ENCODE measurements at places on chromosomes 6 and 20.

DNA sequence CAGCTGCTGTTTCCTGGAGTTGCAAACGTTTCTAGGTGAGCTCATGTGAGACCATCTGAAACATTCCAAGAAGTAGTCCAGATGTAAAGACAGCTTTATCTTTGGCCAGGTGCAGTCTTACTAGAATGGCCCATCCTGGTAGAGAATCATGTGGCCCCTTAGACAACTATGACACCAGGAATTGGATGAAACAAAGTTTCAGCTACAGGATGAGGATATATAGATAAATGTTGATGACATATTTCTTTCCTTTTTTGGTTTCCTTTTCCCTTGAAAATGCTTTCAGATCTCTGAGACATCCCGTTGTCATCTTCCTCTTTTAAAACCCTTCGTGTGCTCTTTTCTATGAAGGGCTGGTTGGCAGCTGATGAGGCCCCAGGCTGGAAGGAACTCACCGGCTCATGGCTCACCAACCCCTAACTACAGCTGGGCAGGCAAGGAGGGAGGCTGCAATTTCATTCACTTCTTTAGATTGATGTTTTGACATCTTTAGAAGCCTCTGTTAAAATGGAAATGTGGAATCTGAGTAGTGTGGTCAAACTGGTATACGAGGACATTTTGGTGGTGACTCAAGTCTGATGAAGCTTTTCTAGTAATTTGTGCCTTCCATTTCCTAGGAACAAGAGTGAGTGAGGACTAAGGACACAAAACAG, 167.9 kb upstream of the TNFAIP3 start:
- DNase-seq, result no peak

- DNase-seq, result no peak
These were observed 43.8 kb upstream of the DYNLRB1 start for GRCh38 chr20:34472246-34472925.

DNA sequence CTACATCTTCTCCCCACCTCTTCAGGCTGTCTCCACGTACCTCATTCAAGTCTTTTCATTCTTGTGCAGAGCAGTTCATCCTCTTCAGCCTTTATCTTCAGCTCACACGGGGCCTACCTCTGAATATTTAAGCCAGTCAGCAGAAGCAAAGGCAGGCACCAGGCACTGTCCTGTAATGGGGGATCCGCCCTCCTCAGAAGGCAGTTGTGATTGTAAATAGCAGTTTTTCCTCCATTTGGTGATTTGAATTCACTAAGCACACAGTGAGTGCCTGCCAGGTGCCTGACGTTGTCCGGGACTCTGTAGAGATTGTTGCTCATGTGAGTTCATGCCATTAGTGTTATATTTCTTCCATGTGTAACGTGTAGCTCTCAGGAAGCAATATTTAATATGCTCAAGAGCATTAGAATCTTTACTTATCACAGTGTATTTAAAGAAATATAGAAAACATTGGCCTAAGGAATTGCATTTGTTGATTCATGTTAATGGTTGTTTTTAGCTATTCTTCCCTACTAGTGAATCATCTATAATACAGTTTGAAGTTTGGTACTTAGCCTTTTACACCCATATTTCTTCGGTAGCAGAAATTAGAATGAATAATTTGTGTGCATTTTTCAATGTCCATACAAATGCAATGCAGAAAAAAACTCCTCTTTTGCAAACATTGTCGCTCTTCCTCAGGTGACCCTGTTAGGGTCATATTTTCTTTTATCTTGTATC, 17.9 kb downstream of the BPHL start:
- DNase-seq, result no peak

GRCh38 chr6:32854376-32855178, 585 bp downstream of the PSMB9 start:
- no peak for DNase-seq

DNA sequence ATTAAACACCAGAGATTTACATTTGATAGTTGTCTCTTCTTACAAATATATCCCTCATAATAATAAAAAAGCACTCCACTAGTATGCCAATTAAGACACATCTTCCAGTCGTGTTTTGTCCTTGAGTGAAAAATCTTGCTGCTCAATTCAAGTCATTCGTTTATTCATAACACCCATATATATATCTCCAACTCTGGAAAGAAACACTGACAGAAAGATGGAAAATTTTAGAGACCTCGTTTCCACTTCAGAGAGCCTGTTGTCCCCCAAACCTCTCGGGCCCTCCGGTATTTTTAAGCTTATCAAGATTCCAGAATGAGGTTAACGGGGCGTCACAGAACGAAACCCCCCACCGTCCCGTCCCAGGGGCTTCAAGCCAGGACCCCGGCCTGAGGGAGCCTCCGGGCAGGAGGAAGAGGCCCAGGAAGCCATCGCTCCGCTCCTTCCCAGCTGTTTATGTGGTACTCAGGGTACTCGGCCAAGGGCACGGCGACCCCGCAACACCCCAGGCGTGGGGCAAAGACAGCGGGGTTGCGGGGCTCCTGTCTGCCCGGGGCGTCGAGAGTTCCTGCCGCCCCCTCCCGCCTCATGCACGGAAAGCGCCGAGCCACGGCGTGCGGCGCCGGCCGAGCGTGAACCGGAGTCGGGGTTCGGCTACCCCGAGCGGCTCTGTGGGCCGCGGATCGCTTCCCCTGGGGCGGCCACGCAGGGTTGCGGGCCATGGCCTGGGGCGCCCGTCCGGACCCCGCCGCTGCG, 623 bp upstream of the SNX9 start:
- no peak for DNase-seq

GRCh38 chr6:7050004-7050403, 57.8 kb upstream of the RREB1 start:
- DNase-seq, result no peak

DNA sequence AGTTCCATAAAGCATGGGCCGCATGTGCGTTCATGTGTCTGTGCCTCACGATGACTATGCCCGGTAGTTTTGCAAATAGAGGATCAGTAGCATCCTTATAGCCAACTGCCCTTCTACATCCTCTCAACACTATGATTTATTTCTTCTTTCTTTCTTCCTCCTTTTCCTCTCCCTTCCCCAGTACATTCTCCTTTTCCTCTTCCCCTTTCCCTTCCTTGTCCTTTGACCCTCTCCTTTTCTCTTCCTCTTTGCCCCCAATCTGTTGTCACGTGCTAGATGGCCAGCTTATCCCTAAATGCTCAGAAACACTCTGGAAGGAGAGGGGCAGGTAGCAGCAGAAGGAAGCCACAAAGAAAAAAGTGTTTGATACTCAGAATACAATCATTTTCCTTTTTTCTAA, 20.2 kb upstream of the ADGRF1 start:
- no peak for DNase-seq

GRCh38 chr20:32917191-32917950, 58.6 kb downstream of the EFCAB8 start:
- DNase-seq, result no peak

DNA sequence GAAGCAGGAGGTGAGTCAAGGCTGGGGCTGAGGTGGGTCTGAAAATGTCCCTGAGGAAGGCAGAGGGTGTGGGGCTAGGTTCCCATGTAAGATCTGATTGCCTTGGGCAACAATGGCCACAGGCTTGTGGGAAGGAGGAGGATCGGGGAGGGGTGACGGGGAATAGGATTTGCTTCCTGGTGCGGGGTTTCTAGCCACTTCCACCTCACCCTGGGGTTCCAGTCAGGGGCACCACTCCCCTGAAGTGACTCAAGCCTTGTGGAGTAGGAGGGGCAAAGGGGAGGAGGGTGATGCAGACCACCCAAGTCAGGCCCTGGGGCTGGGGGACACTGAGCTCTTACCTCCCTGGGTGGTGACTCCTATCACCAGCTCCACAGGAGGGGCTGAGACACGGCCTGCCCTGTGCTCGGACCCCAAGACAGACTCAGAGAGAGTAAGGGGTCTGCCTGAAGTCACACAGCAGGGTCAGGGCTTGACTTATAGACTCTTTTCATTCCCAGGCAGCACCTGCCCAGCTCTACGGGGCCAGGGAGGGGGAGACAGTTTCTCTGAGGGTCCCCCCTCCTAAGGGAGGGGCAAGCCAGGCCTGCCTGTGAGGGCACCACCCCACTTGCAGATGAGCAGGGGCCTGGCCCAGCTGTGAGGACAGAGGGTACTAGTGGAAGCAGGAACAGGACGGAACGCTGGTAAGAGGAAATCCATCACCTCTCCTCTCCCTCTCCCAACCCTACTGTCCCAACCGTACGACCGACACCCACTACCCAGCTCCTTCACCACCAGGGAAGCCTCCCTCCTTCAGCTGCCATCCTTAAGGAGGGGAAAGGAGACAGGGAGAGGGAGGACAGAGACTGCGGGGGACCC, 12.4 kb upstream of the SPDEF start:
- DNase-seq, result no peak

DNA sequence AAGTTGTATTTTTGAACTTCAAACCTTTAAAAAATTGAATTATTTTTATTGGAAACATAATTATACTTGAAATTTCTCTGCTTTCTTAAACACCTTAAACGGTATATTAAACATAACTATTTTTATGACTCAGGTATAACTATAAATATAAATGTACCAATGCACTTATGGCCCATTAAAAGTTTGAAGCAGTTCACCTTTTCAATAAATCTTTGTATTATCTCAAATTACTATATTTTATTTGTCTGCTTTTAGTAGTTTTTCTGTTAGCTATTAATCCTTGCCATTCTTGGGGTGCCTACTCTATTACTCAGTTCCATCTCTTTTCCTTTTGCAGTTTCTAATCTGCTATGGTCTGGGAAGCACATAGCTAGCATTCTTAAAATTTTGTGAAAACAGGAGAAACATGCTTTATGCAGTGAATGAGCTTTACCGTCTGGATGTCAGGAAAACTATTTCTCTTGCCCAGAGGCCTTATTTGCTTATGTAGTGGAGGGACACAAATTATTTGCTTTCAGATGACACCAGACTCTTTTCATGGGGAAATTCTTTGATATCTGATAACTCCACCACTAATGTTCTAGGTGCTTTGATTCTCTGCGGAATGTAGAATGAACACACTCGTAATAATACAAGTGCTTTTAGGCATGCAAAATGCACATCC, 378.9 kb upstream of the CITED2 start:
- DNase-seq, result no peak

DNA sequence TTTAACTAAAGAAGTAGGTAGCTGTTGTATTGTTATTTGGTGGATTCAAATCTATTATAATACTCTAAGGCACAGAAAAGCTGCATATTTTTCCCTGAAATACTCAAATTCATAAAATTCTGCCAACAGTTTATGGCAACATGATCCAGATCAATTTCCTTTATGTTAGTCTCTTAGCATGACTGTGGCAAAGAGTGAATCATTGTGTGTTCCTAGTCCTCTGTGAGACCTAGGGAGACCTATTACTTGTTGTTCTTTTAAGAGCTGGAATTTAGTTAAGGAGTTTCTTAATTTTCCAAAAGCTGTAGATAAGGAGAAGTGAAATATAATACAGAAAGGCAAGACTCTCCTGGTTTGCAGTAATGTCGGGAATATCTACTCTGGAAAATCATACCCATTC, 149.6 kb downstream of the RIMS1 start:
- DNase-seq, result no peak

DNA sequence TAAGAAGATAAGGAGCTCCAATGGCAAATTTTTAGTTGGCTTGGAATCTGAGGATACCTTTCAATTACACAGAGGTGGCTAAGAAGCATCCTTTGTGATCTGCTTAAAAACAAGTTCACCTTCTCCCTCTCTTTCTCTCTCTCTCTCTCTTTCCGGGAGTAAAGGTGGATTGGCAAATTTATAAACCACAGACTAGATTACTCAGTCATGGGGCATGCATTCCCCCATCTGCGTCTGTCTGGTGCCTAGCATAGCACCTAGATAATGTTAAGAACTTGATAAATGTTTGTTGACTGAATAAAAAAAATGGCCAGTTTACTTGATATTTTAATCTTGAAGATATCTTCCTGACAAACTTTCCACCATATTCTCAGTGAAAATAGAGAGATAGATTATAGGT, 312.3 kb downstream of the CDC5L start:
- DNase-seq, result no peak

- no peak for DNase-seq
These were observed 949 bp downstream of the MACROD2 start for GRCh38 chr20:13996265-13996664.

DNA sequence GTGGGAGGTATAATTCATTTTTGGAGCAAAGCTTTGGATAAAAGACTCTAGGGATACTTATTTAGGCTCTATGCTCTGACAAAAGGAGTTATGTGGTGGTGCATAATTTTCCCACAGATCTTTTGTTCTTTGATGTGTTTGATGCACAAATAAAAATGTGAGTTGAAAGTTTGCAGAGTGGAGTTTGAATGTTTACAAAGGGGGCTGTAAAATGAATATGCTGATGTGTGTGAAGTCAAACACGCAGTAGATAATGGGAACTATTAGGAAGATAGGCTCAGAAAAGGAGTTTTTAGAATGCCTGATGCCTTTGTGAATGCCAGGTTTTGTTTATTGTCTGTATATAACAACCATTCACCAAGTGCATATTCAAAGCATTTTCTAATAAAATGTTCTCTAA, 545.0 kb upstream of the EPHA7 start:
- no peak for DNase-seq

DNA sequence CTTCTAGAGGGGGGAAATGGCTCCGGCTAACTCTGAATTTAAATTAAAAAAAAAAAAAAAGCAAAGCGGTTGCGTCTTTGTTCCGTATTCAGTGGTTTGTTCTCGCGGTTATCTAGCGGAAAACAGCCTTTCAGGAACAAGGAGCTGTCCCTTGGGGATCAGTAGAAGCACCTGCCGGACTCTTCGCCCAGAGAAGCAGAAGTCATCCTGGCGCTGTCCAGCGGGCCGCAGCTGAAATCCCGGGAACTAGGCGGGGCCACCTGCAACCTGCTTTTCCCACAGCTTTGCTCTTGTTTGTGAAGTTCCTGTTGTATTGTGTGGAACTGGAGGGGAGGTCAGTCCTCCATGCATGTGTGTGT, 43.9 kb upstream of the GJE1 start:
- DNase-seq, result no peak

DNA sequence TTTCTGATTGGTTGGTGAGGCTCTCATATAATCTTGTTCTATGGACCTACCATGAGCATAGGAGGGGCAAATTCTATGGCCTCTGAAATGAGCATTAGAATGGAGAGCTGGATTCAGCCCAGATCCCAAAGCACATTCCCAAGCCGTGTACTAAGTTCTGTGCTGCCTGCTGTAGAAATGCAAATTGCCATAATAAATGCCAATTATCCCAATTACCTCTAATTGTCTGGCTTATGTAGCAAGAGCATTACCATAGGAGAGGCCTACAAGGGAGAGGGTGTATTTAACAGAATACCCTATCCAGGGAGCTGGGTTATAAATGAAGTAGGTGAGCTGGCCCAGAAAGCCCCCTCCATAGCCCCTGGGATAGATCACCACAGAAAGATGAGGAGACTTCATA, 126.8 kb downstream of the LRFN2 start:
- DNase-seq, result no peak

DNA sequence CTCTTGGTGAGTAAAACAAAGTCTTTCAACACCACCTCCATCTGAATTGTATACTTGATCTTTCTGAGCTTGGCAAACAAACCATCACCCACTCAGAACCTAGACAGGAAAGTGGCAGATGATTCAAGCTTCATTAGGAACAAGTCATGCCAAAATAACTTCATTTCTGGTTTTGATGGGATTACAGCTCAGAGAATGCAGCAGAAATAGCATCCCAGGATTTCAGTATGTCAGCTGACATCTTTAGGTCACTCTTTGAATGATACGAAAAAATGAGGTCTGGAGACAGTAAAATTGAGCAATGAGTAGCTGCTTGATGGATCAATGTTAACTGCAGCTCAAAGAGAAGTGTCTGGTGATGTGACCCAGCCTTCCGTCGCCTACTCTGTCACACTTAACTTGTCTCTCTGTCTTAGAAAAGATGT, 92.4 kb downstream of the GJA10 start:
- no peak for DNase-seq

- DNase-seq, result no peak
These were observed 44.7 kb downstream of the NR2E1 start for GRCh38 chr6:108210556-108210955.

GRCh38 chr6:118042855-118043254, 135.8 kb downstream of the SLC35F1 start:
- no peak for DNase-seq

All from DMS 273 treated with DMSO at 0.1 percent for 48 hours (cell line).